Right renal pelvis (tissue), 4 donors: ENCODE measurements at places on chromosomes 11 and 22.

DNA sequence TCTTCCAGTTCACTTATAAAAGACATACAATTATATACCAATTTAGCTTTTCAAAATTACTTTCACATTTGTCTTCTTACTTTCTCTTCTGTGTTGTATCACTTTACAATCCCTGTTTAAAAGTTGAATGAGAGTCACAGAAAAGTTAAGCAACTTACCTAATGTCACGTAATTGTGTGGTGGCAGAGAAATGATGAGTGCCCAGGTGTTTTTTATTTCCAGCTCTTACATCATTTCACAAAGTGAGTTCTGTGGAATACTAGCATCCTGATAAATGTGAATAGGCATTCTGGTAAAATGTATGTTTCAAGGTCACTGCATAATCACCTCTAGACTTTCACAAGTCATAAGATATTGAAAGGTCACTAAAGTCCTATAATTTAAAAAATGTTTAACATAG lies 133.0 kb upstream of the FIBIN start:
- no peak for DNase-seq

GRCh38 chr11:35740061-35740799 lies 77.7 kb downstream of the TRIM44 start:
- no peak for DNase-seq

GRCh38 chr22:36405221-36405661 lies 17.5 kb upstream of the MYH9 start:
- DNase-seq: no peak

- DNase-seq: no peak
These were observed 76.4 kb downstream of the GGTLC2 start for GRCh38 chr22:22720724-22721261.

GRCh38 chr22:24482575-24482974 lies 12.6 kb upstream of the UPB1 start:
- DNase-seq: no peak

DNA sequence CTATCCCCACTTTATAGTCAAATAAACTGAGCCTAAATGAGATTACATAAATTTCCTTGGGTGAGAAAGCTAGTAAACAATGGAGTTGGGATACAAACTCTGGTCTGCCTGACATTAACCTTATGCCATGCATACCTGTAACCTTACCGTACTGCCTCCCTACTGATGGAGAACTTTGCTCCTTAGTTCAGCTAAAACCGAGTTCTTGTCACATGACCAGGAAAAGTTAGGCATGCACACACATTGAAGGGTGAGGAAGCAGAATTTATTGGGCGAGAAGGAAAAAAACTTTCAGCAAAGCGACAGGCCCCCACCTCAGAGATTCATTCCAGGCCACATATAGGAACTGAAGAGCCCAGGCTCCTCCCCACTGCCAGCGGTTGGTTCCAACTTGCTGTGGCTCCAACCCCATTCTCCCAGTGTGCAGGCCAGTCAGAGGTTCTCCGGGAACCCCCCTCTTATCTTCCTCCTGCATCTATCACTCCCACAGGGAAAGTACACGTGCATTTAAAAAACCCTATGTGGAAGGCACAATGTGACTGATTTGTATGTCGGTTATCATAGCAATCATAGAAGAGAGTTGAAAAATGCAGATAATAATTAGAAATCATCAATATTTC lies 3.2 kb upstream of the PIWIL4 start:
- DNase-seq: no peak

GRCh38 chr11:63673579-63673978 lies 2.4 kb upstream of the ATL3 start:
- DNase-seq: no peak

DNA sequence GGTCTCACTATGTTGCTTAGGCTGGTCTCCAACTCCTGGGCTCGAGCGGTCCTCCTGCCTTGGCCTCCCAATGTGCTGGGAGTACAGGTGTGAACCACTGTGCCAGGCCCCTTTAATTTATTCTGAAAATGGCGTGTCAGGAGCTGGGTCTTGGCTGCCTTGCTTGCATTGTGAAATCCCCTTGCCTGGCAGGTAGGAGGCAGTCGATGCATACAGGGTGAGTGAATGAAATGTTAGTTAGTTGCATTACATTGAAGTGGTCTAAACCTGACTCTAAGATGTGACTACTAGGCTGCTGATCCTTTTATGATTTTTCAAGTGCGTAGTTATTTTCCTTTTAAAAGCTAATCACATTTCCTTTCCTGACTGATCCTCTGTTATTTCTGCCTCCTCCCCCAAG lies 42.9 kb downstream of the PARVB start:
- DNase-seq: no peak

- DNase-seq: no peak
These were observed 15.0 kb downstream of the USH1C start for GRCh38 chr11:17528906-17529843.

GRCh38 chr11:131985846-131986301 lies 615.5 kb downstream of the NTM start:
- DNase-seq: peak; percentile 55

DNA sequence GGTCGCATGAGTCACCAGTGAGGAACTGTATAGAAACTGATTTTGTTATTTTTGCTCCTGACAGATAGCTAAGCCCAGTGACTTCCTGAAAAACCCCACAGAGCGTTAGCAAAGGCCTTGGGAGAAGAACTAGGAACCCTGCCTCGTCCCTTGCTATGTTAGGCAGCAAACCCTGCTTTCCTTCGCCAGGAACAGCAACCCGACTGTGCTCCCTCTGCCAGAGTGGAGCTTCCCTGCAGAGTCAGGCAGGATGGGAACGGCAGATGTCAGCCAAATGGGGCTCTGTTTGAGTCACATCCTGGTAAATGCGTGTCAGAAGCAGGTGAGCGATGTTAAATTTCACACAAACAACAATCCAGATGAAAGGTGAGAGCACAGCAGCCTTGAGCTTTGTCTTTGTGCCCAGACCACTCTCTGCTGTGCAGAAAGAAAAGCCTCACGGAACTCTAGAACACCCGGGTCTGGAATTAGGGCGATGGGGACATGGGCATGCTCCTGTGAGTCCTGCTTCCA lies 186.6 kb downstream of the ADAMTS15 start:
- no peak for DNase-seq

DNA sequence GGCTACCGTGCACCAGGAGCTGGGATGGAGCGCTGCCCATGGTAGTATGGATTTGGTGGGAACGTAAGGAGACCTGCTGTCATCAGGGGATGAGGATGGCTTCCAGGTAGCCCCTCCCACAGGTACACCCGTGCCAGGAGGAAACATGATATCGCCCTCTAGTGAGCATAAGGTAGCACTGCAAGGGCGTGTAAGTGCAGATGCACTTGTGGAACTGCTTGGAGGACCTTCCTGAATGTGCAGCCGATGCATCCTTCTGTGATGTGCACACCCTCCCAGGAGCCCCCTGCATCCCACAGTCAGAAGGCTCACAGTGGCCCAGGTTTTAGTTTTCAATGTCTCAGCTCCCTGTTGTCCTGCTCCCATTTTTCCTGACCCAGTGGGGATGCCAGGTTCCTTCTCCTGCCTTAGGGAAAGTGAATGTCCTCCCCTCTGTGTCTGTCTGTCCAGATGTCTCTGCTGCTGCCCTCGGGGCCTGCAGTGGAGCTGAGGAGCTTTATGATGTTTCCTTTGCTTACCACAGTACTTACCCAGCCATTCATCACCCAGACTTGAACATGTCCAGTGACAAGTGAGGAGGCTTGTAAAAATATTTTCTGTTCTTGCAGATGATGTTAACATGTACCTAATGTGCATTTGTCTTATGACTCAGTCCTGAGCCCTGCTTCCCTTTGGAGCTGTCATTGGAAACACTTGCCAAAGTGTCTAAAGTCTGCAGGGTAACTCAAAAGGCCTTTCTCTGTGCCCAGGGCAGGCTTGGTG lies 49.2 kb downstream of the DBX1 start:
- DNase-seq: no peak

GRCh38 chr11:43830928-43831440 lies 49.6 kb upstream of the ALKBH3 start:
- no peak for DNase-seq

DNA sequence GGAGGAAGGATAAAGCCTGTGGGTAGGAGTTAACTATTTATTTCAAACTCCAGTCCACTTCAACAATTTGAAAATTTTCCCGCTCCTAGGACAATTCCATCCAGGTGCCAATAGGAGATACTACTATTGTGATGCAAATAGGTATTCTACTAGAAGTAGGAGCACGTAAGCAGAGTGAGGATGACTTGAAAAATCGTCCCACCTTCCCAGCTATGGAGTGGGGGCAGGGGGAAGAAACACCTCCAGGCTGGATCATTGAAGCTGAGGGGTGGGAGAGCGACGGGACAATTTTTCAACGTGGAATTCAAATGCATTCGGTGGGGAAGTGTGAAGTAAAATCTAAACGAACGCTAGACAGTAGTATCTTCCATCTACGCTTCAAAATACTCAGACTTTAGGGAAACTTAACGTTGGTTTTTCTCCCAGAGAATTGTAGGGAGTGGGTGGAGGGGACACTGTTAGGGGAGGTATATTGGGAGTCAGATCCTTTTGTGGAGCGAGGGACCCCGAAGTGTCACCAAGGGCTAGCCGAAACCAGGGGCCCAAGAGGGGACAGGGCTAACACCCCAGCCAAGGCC lies 523 bp upstream of the ARHGAP42 start:
- DNase-seq: no peak

DNA sequence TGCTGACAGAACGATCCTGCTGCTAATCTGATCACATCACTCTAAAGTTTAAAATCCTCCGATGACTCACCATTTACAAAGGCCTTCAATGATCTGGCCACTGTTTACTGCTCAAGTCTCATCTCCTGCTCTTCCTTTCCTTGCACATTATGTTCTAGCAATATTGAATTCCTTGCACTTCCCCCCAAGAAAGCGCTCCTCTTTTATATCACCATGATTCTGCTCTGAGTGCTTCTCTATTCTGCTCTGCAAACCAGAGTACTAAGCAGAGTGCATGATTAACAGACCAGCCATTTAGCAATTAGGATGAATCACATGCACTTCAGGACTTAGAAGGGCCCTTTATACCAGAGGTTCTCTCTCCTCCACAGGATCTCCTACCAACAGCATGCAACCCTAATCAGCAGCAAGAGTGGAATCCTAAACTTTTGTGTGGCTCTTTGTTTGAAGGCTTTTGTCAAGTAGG lies 1122.8 kb upstream of the CCDC90B start:
- DNase-seq: no peak

DNA sequence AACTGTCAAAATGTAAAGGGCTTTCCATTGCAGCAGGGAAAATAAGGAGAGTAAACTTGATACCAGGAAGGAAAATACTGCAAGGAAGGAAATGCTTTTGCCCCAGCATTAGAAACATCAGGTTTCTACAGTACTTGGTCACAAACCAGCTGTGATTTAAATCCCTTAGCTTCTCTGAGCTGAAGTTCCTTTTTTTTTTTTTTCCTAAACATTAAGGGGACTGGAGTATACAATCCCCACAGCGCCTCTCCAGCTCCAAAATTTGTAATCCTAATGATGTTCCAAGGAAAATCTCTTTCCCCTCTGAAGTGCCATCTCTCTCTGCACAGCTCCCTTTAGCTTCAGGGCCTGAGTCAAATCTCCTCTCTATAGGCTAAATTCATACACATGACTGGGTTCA lies 220.5 kb upstream of the PITPNB start:
- no peak for DNase-seq

DNA sequence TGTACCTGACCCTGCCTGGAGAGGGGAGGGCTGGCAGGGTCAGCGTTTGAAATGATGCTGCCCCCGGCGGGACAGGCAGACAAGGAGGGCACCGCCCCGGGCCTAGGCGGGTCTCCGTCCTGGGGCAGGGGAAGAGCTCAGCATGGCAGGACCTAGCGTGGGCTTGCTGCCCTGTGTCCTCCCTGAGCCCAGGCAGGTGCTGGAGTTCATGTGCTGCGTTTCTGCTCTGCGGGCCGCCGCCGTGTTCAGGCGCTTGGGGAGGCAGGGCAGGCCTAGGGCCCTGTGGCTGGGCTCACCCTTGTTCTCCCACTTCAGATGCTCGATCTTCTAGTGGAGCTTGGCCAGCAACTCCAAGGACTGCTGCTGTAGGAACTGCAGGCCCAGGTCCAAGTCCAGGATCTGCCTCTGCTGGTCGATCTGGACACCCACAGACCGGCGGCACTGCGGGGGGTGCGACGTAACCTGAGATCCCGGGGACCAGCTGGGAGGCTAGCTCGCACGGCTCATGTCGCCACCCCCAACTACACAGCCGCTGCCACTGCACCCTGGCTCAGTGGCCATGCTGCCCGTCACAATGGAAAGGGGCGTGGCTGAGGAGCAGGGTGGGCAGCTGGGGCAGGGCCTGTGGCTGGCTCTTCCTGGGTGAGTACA lies 84.4 kb downstream of the MED15 start:
- peak; percentile 35 for DNase-seq

DNA sequence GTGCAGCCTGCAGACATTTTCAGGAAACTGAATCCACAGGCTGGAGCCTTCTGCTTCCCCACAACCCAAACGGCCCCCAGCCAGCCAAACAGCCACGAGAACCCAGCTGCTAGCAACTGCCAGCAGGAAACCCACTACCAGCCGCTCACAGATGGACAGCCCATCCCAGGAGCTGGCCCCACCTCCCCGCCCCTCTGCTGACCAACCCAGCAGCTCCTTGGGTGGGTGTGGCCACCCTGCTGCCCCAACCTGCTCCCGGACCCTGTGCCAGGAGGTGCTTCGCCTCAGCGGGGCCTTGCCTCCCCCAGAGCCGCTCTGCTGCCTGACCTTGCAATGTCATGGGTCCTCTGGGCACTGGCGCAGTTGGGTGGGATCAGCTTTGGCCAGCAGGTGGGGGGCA lies 8.2 kb upstream of the CCDC188 start:
- no peak for DNase-seq

DNA sequence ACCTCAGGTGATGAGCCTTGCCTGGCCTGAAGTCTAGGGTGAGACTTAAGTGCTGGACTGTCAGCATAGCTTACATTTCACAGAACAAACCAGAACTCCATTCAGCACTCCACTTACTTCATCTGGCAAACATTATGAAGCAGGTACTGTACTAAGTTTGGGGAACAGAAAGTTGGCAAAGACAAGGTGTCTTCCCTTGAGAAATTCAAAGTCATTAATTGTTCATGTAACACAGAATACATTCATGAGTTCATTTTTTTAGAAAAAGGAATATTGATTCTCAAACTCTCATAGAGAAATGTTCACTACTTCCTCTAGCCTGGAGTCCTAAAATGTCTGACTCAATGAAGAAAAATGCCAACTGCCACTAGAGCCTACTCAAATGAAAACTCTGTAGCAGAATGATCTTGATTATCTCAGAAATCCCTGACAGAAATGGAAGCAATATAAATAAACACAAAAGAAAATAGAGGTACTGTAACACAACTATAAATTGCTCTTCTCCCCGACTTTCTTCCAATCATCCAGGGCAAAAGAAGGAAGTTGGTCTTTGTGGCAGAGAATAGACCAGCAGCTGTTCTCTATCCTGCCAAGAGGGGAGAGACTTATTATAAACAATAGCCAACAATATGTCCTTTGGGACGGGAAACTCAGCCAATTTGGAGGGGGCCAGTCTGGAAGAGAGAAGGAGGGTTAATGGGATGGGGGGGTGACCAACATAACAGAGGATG lies 129.2 kb upstream of the MTMR2 start:
- no peak for DNase-seq

DNA sequence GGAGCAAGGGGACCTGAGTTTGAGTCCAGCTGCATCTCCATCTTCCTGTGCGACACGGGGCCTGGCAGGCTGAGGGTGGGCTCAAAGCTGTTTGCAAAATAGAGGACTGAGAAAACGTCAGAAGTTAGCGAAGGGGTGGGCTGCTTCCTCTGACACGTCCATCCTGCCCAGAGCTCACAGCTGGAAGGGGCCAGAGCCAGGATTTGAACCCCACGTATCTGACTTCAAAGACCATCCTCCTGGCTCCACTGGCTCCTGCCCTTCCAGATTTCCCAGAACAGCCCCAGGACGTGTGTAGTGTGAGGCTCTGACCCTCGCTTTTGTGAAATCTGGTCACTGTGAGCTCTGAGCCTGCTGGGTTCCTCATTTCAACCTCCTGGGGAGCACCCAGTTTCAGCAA lies 56.3 kb downstream of the CD82 start:
- DNase-seq: no peak
